ENCODE measurements at places on chromosomes 16 and 17.

GRCh38 chr16:22678311-22678710 is 135.7 kb upstream of the HS3ST2 start:
- no peak for DNase-seq

- no peak for DNase-seq
These were observed 253.4 kb downstream of the SNX29 start for GRCh38 chr16:12229759-12230594.

GRCh38 chr17:37274461-37274860 is 101.3 kb upstream of the C17orf78 start:
- DNase-seq = no peak

GRCh38 chr16:84111525-84111924 is 5.2 kb downstream of the MBTPS1 start:
- DNase-seq = no peak

DNA sequence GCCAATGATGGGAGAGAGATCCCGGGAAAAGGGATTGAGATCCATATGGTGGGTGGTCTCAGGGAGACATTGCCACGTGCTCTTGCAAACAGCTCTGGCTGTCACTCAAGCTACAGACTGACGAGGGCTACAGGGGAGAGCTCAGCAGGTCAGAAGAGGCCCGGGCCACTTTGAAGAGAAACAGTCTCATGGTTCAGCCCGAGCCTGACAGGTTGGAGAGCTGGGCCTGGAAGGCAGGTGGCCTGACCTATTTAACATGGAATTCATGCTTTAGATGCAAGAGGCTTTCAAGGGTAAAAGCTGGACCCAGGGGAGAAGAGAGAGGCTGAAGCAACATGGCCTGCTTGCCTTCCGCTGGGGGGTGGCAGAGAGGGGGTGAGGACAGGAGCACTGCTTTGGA is 81.0 kb upstream of the BRD7 start:
- no peak for DNase-seq

DNA sequence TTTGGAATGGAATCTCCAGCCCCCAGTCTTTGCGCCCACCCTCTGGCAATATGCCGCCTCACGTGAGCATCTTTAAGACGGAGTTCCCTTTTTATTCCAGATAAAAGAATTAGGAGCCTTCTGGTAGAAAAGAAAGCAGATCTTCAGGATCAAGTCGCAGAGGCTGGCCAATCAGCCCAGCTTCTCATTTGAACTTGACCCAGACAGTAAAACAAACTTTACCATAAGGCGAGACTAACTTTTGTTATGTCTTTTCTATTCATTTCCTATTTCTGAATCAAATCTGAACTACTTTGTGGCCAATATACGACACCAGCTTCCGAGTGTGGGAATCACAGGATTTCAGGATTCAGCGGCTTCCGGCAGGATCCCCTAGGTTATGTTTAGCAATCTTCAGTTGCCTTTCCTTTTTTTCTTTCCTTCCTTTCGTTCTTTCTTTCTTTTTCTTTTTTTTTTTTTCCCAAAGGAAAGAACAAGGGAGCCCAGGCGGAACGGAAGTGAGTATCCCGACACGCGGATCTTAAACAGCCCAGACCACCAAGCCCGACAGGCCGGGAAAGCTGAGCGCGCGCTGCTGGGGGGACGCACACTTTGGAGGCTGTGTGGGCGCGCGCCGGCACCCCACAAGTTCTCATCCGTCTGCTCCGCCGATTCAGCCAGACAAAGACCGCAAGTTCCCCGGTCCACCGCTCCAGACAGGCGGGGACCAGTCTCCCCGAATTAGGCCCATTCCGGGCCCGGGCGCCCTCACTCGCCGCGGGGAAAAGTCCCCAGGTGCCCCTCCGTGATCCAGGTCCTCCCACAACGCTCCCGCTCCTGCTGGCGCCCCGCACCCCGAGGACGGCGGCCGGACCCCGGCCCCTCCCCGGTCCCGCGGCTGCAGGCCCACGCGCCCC is 633 bp downstream of the TBC1D16 start:
- peak; percentile 19 for DNase-seq

- DNase-seq = peak; percentile 67
These were observed 39.2 kb downstream of the ZNF778 start for GRCh38 chr16:89256651-89257254.
